ENCODE measurements at places on chromosomes 5 and 9.
A peak's percentile ranks its signal among the peaks of the same experiment; 100 is the strongest.

- DNase-seq, result no peak
Observed at GRCh38 chr5:72602696-72603685, 95.8 kb upstream of the ZNF366 start.

DNA sequence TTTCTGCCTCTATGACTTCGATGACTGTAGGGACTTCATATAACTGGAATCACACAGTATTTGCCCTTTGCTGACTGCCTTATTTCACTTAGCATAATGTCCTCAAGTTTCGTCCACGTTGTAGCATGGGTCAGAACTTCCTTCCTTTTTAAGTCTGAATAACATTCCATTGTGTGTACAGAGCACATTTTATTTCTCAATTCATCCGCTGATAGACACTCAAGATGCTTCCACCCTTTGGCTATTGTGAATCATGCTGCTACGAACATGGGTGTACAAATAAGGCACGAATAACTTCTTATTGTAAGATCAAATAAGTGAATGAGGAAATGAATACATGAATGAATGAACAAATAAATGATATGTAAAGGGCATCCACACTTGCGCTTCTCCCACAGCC is 13.0 kb downstream of the BARX1 start:
- DNase-seq, result peak; percentile 35

- DNase-seq, result peak; percentile 22
Observed at GRCh38 chr9:111851553-111851952, 45.1 kb upstream of the UGCG start.

GRCh38 chr9:114830546-114830945 is 24.7 kb upstream of the TNFSF15 start:
- no peak for DNase-seq

DNA sequence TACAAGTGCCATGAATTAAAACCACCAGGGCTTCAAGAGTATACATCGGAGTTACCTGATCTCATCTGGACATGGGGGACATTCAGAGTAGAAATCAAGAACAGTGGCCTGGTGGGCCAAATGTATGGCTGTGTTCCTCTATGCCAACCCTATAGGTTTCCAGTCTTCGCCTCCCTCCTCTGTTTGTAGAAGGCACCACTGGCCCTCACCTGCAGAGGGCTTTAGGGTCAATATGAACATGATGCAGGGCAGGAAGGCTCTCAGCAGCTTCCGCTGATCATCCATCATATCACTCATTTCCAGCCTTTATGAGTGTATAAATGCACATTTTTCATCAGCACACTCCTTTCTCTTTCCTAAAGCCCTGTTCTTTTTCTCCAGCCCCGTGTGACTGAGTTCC is 555.5 kb upstream of the BRINP1 start:
- DNase-seq, result no peak

GRCh38 chr5:107812570-107813141 is 141.9 kb upstream of the EFNA5 start:
- peak; percentile 56 for DNase-seq

GRCh38 chr5:58565033-58565432 is 17.8 kb upstream of the RAB3C start:
- no peak for DNase-seq

GRCh38 chr5:61394793-61395192 is 62.7 kb downstream of the ZSWIM6 start:
- no peak for DNase-seq

DNA sequence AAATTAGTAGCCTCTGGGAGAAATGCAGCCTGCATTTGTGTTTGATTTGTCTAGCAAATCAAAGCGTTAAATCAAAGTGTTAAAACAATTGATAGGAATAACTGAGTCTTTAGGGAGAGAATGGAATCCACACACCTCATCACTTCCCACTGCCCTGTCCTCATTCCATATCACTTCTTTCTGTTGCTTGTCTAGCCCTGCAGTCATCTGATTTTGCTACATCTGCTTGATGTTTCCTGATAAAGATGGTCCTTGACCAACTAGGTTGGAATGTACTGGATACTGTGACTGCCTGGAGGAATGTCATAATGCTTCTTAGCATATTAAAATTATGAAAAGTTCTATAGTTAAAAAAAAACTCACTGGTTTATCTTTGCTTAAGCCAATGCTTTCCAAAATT is 119.9 kb downstream of the DOCK2 start:
- DNase-seq, result no peak

GRCh38 chr5:98872674-98873073 is 56.1 kb downstream of the CHD1 start:
- DNase-seq, result peak; percentile 72

DNA sequence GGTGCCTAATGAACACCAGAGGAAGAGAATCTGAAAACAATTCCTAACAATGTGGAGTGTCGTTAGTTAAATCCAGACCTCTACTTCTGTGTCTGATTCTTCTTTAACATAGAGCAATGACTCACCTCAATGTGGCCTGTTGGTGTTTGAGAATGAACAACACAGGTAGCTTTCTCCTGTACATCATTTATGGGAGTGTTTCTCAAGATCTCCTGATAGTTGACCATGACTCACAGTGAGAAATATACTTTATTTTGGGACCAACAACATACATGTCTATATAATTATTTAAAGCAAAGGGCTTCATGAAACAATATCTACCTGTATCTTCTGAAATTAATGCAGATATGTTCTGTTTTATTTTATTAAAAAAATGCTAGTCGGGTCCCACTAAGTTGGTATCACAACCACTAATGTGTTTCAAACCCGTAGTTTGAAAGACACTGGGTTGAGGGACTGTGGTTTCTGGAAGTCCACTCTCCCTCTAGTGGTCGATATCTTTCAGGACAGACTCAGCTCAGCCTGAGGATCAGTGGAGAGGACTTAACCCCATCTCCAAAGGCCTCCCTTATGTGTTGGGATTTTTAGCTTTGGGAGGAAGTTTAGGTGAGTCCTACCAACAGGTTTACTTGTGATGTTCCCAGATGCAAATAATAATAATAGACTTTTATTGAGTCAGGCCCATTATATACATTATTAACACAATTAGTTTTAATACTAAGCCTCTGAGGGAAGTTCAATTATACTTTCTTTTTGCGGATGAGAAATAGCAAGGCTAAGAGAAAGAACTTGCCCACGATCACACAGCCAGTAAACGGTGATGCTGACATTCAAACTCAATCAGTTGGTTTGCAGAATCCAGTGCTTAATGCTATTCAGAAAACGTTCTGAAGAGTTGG is 70.0 kb upstream of the KLF9 start:
- peak; percentile 93 for DNase-seq

DNA sequence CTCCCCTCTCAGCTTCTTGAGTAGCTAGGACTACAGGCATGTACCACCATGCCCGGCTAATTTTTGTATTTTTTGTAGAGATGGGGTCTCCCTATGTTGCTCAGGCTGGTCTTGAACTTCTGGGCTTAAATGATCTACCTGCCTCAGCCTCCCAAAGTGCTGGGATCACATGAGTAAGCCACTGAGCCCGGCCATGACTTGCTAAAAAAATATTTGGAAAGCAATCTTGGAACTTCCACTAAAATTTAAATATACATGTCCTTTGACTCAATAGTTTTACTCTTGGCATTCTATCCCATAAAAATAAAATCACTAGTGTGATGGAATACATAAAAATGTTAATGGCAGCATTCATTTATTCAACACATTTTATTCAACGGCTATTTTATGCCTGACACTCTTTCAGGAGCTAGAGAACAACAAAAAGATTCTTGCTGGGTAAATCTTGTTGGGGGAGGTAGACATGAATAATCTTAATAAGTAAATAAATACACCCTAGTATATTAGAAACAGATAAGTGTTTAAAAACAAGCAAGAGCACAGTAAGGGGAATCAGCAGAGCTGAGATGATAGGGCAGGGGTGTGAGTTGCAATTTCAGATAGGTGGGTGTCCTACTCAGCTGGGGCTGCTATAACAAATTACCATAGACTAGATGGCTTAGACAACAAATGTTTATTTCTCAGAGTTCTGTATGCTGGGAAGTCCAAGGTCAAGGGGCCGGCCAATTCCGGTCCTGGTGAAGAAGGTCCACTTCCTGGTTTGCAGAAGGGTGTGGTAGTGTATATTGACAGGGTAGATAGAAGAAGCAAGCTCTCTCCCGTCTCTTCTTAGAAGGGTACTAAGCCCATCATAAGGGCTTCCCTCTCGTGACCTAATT is 50.7 kb downstream of the KCNV2 start:
- DNase-seq, result peak; percentile 23

DNA sequence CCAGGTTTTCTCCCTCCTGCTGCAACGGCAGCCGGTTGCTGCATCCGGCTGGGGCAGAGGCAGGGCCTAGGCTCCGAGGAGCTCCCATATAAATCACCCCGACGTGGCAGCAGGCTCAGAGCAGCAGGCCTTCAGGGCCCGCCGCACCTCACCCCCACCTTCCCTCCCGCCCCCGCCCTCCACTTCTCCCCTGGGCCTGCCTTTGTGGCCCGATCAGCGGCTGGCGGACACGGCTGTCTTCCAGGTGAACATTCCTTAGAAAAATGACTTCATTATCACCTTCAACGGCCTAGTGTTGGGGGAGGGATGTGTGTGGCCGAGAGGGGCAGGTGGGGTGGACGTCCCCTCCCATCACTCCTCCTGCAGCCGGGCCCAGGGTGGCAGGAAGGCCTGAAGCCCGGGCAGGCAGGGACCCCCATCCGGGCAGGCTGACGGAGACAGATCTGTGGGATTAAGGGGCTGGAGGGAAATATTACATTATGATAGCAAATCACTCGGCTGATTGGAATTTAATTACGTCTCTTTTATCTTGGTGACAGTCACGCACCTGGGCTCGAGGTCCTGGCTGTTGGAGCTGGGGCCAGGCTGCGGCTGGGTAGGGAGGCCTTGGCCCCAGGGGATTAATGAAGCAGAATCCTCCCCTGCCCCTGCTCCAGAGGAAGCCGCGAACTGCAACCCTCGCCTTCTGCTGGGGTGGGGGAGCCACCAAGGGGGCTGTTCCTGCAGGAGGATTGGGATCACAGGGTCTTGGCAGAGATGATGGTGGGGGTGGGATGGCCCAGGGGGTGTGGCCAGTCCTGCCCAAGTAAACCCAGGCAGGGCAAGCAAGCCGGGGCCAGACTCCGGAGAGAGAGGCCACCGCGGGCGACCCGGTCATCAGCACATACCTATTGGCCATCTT is 38.4 kb upstream of the RXRA start:
- DNase-seq, result no peak

DNA sequence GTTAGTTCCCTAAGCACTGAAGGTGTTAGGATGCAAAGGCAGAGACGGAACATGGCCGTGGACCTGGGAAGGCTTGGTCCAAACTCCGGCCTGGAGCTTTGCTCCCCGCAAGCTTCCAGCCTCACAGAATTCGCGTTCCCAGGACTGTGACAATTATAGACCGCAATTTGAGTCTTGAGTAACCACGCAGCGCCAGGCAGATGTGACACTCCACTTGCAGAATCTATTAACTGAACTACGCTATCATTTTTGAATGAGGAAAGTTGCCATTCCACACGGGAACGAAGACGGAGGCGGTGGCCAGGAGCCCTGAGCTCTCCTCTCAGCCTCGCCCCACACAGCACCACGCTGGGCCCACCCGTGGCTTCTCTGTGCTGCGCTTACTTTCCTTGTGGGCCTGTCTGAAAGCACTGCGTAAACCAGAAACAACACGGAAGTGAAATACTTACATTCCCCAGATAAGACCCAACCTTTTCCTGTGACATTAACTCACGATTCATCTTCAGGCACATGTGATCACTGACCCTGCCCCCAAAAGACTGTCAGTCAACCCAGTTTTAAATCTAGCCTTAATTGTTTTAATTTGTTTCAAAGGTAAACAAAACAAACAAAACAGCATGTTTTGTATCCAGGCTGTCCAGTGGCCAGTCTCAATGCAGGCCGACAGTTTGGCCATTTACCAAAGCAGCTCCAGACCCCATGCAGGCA is 16.1 kb upstream of the COL5A1 start:
- peak; percentile 79 for DNase-seq

- peak; percentile 43 for DNase-seq
Observed at GRCh38 chr9:69324549-69325401, at the start of gene ENTREP1. ENTREP1 (plus strand) TSS chr9:69325215; CDS start chr9:69325310, 95 bp downstream.

DNA sequence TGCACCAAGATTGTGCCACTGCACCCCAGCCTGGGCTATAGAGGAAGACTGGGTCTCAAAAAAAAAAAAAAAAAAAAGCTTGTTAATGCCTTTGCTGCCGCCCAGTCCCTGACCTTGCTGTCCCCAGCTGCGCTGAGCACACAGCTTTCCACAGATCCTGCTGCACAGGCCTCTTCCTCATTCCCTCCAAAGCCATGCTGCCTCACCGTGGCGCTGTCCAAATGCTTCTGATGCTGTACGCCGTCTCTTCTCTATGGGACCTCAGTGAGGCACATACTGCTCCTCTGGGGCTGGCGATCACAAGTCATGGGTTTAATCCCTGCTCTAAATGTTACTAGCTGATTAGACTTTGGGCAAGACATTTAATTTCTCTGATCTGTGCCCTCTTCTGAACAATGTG is 234.1 kb downstream of the FBXL7 start:
- DNase-seq, result no peak

DNA sequence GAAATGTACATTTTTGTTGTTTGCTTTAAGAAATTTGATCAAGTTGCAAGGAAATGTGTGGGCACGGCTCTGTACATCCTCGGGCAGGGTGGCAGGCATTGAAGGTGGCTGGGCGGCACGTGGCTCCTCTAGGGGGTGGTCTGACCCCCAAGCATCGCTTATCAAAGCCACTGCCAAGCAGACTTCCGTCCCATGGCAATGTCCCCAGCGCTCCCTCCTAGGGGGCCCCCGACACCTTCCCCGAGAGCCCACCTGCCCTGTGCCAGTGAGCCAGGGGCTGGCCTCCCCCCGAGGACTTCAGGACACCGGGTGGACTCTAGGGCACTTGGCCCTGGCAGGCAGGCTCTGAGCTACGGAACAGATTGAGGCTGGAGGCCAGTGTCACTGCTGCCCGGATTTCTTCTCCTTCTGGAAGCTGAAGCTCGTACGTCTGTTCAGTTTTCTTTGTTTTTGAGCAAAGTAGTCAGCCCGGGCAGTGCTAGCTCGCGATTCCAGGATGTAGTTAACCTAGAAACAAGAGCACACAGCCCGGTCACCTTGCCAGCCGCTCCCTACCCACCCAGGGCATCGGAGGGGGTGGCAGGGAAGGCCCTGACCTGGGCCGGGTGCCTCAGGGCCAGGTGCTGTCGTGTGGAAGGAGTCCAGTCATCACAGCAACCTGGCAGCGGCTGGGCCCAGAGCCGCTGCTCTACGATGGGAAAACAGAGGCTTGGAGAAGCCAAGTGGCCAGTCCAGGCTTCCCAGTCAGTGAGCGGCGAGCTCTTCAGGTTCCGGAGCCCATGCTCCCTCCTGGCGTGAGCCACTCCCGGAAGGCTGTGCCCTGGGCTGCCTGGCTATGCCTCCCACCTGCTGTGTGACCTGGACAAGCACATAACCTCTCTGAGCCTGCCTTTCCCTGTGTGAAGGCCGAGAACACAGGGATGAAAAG is 177.1 kb downstream of the GAPVD1 start:
- DNase-seq, result no peak

DNA sequence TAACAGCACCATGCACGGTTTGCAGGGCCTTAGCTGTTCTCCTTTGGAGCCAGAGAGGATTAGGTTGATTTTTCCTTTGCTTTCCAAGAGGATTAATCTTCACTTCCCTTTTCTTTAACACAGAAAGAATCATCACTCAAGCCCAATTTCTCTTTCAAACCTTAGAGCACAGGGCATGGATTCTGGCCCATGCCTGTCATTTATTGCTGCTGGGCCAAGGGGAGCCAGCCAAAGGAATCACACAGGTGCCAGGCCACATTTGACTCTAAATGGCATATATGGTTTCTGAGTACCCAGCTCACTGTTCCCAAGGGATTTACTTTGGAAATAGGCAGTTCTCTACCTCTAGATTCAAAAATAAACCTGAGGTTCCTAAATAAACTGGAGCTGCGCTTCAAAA is 58.3 kb downstream of the FBXL7 start:
- no peak for DNase-seq

- no peak for DNase-seq
Observed at GRCh38 chr9:16106021-16106571, 553.3 kb downstream of the CCDC171 start.

GRCh38 chr9:72203205-72203803 is 54.1 kb downstream of the GDA start:
- peak; percentile 31 for DNase-seq

All from cardiac fibroblast (primary cell).